Forelimb muscle (tissue), 1 donor: ENCODE measurements at places on chromosomes 12 and 14. TPM values are rescaled to one million over a fixed set of nuclear protein-coding genes. Genes with fewer than 3 reads are reported as not detected.

Gene KRT82
- not detected for polyA plus RNA-seq

- DNase-seq, result no peak
Measured at GRCh38 chr12:21710958-21711775, 53.5 kb upstream of the LDHB start.

DNA sequence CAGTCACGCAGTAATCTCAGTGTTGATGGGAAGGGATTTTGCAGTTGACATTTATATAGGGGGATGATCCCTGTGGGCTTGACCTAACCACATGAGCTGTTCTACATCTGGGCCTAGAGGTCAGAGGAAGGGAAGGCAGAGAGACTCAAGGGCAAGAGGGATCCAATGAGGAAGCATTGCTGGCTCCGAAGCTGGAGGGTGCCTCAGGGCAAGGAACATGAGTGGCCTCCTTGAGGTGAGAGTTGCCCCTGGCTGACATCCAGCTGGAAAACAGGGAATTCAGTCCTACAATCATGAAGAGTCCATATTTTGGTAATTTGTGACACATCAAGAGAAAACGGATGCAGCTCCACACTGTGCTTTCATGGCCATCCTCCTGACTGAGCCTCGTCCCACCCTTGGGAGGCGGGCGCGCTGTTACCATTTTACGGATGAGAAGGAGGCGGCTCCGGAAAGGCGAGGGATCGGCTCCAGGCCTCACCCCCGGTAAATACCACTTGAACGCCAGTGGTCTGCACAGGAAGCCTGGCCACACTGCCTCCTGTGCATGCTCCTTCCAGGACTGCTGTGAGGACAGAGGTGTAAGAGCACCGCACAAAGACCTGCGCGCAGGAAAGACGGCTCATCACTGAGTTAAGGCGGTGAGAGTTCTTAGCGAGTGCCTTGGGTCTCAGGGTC lies 18.5 kb upstream of the FKBP4 start:
- no peak for DNase-seq

GRCh38 chr14:96904201-96904600 lies 107.0 kb downstream of the VRK1 start:
- DNase-seq, result no peak

GRCh38 chr12:24011927-24012507 lies 62.5 kb upstream of the SOX5 start:
- DNase-seq, result no peak

GRCh38 chr12:124098101-124098757 lies 125.2 kb downstream of the ZNF664 start:
- no peak for DNase-seq

GRCh38 chr12:80581783-80582182 lies 125.7 kb upstream of the MYF6 start:
- DNase-seq, result no peak

GRCh38 chr12:112285600-112286401 lies 96.4 kb downstream of the HECTD4 start:
- DNase-seq, result no peak

GRCh38 chr12:48069241-48069640 lies 36.6 kb downstream of the SENP1 start:
- DNase-seq, result no peak

DNA sequence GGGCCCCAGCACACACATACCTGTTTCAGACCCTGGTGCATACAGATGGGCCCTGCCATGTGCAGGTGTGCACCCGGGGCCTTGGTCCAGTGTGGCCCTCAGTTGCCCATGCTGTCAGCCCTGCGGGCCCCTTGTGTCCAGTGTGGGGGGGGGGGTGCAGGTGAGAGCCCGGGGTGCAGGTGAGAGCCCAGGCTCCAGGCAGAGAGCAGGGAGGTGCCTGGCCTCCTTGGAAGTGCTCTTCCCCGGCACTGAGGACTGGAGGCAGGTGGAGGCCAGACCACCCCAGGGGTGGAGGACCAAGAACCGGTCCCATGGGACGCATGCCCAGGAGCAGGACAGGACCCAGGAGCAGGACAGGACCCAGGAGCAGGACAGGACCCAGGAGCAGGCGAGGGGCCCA lies 40.9 kb downstream of the FBRSL1 start:
- DNase-seq, result no peak
